Small intestine (tissue), 16 donors: ENCODE measurements at places on chromosomes 16 and 17.

DNA sequence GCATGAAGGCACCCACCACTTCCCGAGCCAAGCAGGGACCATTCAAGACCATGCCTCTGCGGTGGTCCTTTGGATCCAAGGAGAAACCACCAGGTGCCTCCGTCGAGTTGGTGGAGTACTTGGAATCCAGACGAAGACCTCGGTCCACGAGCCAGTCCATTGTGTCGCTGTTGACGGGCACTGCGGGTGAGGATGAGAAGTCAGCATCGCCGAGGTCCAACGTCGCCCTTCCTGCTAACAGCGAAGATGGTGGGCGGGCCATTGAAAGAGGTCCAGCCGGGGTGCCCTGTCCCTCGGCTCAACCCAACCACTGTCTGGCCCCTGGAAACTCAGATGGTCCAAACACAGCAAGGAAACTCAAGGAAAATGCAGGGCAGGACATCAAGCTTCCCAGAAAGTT, 63.4 kb downstream of the DHRS7C start:
- DNase-seq: no peak

GRCh38 chr17:42361781-42362186, 26.5 kb downstream of the STAT3 start:
- DNase-seq: peak; percentile 55

- DNase-seq: no peak
Measured at GRCh38 chr16:68421076-68421475, 27.2 kb downstream of the SMPD3 start.

DNA sequence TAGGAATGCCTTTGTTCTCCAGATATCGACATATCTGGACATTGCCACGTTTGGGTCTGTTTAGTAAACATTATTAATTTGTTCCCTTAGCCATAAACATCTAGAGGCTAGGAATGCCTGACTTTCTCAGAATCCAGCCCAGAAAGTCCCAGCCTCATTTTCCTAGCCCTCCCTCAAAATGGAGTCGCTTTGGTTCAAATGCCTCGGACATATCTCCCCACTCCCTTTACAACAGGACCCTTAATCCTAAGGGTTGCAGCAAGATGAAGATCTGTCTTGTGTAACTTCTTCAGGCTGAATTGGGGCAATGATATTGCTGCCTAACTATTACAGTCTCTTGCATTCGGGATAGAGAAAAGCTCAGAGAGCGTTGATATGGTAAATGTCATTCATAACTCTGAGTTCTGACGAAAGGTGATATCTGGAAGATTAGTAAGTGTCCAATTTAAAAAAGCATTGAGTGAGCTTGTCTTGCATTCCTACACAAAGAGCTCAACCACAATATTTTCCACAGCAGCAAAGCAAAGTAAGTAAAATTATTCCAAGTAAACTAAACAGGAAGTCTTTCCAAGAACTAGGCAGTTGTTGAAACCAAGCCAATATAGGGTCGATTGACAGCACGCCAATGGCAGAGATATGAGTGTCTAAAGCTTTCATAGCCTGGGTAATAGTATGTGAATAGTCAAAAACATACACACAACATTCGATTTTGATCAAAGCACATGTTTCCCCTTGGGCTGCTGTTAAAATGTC, 46.0 kb upstream of the ARL4D start:
- DNase-seq: no peak

- DNase-seq: no peak
Measured at GRCh38 chr16:77617996-77618395, 104.3 kb upstream of the NUDT7 start.
